ENCODE measurements at places on chromosomes 4 and X. TPM values are rescaled to one million over a fixed set of nuclear protein-coding genes. Genes with fewer than 3 reads are reported as not detected.

- DNase-seq: peak; percentile 85
Observed at GRCh38 chr4:28435314-28435713, 1574.7 kb downstream of the STIM2 start.

- DNase-seq: no peak
Observed at GRCh38 chr4:139533511-139533910, 22.5 kb downstream of the SETD7 start.

DNA sequence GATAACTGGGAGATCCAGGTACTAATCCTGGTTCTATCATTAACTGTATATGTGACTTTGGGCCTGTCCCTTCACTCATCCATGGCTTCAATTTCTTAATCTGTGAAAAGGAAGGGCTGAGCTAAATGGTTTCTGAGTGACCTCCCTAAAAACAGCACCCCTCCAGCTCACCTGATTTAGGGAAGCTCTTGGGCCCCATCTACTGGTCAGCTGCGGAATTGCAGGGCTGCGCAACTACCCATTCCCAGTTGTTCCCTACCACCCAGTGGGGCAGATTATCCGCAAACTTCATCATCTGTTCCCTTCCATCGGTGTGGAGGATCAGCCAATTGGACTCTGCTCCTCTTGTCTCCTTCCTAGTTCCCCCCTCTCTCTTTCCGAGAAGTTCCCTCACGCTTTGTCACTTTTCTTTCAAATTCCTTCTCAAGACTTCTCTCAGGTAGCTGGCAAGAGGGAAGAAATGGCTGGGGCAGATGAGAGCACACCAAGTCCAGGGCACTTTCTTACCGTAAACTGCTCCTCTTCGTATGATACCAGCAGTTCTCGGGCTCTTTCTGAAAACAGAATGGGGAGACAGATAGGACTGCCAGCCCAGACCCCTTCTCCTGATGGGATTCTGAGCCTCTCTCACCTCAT lies 5.8 kb downstream of the LAS1L start:
- no peak for DNase-seq

GRCh38 chrX:22155126-22155525 lies 117.6 kb upstream of the CBLL2 start:
- no peak for DNase-seq

- DNase-seq: no peak
Observed at GRCh38 chr4:8325291-8325973, 55.9 kb downstream of the HTRA3 start.

DNA sequence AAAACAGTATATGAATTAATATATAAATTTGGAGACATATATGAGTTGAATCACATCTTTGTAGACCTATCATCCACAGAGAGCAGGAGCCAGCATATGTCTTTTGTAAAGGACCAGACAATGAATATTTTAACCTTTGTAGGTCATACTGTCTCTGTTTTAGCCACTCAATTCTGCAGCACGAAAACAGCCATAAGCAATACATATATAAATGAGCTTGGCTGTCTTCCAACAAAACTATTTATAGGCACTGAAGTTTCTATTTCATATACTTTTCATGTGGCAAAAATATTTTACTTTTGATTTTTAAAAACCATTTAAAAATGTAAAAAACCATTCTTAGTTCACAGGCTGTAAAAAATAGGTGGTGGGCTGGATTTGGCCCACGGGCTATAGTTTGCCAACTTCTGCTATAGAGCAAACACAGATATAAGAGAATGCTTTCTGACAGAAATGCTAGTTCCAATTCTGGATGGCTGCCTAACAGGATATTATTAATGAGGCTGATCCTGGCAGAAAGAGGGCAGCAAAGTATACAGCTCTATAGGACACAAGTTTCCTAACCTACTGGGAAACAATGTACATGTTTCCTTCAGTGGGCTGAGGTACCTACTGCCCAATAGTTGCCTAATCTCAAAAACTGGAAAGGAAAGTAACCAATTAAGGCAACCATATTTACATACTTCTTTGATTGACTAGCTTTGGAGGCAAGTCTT lies 58.1 kb upstream of the UCP1 start:
- no peak for DNase-seq

UBE2K gene
- polyA plus RNA-seq: 50.1 TPM

DNA sequence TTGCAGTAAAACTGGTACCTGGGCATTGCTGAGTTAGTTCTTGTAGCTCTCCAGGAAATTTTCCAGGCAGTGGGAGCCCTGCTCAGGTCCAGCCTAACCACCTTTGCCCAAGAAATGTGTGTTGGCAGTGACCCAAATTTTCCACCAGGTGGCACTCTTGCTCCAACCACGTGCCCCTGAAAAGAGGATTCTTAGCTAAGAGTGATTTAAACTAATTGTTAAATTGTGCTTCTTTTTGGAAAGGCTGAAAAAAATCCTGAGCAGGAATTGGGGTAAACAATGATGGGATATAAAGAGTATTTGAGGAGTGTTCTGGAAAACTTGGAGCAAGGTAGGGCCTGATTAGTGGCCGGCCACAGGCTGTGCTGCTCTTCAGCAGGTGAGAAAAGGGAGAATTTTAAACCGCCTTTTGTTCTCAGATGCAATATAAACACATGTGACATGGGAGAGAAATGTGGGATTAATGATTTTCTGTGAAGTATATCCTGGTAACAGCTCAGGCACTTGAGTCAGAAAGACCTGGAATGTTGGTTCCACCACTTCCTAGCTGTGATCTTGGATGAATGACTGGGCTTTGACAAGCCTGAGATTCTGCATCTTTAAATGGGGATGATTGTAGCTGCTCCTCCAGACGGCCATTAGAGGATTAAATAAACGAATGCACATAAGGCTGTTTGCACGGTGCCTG lies 219.6 kb downstream of the PTTG2 start:
- DNase-seq: peak; percentile 87

DNA sequence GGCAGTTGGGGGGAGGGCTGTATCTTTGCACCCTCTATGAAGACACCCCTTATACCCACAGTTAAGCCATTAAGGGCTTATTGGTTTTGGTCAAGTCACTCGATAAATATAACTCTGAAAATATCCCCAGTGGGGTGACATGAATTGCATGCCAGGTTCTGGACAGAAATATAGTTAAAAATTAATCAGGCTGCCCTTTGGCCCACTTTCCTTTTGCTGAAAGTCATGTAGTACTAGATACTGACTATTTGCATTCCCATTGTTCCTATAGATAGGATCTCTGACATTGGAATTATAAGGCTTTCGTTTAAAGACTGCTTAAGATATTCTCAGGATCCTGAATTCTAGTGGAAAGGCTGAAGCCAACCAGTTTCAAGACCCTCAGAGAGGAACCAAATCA lies 43.5 kb upstream of the LAMP2 start:
- no peak for DNase-seq

DNA sequence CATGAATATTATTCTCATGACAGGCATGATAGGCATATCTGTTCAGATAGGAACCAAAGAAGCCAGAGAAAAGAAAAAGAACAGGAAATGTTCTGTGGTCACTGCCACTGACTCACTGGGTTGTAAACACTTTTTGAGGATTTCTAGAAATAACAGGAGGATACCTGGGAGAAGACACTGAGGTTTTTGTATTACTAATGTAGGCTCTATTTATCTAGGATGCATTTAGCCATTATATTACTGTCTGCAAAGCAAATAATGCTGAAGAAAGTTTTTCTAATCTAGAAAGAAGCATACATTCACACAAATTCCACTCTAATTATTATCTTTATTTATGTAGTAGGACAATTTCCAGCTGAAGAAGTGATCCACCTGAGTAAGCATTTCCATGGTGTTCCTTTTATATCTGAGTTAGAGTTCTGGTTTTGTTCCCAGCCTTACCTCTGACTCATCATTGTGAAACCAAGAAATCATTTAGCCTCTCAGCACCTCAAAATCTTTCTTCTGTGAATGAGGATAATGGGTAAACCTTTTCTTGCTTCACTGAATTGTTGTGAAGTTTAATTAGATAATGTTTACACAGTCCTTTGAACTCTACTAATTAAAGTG lies 40.2 kb upstream of the EPGN start:
- DNase-seq: no peak

- DNase-seq: no peak
Observed at GRCh38 chrX:129983575-129984110, 1.2 kb downstream of the BCORL1 start.

NLGN4X gene
- 2.4 TPM for polyA plus RNA-seq

GRCh38 chr4:83393908-83394307 lies 59.3 kb upstream of the HPSE start:
- DNase-seq: no peak

CT45A2 gene
- not detected for polyA plus RNA-seq

NAAA gene
- polyA plus RNA-seq: 12.4 TPM

DNA sequence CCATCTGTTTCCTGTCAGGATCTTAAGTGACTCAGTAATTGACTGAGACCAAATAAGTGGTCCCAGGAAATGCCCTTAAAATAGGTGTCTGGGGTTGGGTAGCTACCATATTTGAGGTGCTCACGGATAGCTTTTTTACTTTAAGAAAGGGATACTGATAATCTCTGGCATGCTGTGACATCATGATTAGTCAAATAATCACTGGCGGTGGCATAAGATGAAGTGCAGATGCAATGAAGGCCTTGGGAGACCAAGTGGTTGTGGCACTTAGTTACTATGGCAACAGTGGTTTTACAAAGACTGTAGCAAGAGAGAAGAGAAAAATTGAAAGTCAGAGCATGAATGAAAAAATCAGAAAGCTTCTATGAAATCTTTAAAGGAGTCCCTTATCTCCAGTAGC lies 114.5 kb upstream of the SLIT2 start:
- no peak for DNase-seq

TRO gene
- polyA plus RNA-seq: 127 TPM

CFAP97 gene
- polyA plus RNA-seq: 34.1 TPM

GRCh38 chr4:147546349-147546748 lies 65.5 kb downstream of the EDNRA start:
- DNase-seq: peak; percentile 81

DNA sequence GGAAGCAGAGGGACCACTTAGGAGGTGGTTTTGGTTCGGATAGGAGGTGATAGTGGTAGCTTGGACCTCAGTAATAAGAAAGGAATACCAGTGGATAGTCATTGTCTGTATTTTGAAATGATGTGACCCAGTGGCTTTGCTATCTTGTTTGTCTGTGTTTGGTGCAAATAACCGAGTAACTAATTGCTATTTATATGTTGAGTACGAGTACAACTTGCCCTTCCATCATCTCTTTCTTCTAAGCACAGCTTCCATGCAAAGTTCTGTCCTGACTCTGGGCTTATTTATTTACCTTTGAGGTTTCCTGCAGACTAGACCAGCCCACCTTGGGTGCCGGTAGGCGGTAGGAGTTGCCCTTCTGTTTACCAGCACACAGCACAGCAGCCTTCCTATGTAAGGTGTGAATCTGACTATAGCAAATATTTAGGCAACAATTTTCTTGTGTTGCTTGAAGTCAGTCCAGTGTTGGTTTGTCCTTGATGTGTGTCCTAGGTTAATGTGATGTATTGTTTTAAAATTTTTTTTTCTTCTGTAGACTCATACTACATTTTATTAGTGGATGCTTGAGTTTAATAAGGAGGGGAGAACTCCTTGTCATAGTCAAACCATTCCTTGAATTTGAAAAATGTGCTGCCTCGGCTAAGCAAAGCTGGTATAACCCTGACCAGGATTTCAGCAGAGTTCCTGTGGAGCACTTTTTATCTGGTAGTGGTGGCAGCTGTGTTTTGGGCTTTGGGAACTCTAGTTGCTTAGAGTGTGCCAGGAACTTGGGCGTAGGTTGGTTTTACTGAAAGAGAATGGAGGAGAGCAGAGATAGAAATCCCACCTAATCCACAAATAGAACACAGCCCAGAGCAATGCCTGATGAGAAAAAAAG lies 21.9 kb downstream of the PTTG2 start:
- no peak for DNase-seq

NAP1L2 gene
- 1.8 TPM for polyA plus RNA-seq

- no peak for DNase-seq
Observed at GRCh38 chrX:41655631-41656030, 33.1 kb upstream of the GPR34 start.

GRCh38 chr4:122749704-122750454 lies 17.4 kb downstream of the BBS12 start:
- no peak for DNase-seq

DBET gene
- polyA plus RNA-seq: not detected

EXOC1L gene
- not detected for polyA plus RNA-seq

GRCh38 chr4:130600706-130601105 lies 1504.8 kb downstream of the C4orf33 start:
- DNase-seq: no peak

DNA sequence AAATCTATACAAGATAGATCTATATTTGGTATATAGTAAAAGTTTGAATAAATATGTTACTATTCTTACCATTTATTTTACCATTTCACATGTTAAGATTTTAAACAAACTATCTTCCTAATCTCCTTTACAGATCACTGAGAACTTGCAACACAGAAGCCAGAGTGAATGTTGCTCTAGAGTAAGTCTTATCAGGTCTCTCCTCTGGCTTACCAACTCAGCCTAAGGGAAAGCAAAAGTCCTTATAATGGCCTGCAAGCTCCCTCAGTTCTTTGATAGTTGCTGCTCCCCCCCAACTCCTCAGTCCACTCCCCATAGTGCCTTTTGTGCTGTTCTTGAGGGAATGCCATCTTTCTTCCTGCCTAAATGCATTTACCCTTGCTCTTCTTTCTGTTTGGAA lies 25.7 kb upstream of the SLC7A11 start:
- no peak for DNase-seq

GAGE12G gene
- not detected for polyA plus RNA-seq

DNA sequence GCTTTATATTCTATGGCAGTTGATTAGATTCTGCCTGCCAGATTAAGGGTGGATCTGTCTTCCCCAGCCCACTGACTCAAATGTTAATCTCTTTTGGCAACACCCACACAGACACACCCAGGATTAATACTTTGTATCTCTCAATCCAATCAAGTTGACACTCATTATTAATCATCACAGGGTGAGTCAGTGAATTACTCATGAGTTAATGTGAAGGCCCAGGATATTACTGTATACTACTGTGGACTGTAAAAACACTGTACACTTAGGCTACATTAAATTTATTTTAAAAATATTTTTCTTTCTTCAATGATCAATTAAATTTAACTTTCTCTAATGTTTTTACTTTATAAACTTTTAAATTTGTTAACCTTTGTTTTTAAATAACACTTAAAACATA lies 87.7 kb downstream of the NAP1L3 start:
- DNase-seq: no peak

GRCh38 chr4:6875431-6875831 lies 34.2 kb upstream of the TBC1D14 start:
- DNase-seq: peak; percentile 32

TIGD4 gene
- polyA plus RNA-seq: 3.7 TPM

AFM gene
- polyA plus RNA-seq: not detected

DNA sequence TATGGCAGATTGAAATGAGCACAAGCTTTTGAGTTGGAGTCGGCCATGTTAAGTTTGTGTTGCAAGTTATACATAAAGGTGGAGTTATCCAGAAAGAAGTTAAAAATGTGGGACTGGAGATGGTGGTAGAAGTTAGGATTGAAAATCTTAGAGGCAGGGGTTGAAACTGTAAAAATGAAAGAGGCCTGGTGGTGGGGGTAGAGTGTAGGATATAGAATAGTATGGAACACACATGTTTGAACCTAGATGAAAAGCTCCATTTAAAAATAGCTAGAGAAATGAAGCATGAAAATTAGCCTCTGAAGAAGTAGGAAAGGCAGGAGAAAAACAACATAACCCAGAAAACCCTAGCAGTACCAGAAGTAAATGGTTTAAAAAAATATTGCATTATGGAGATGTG lies 131.8 kb upstream of the ENPEP start:
- peak; percentile 27 for DNase-seq

- DNase-seq: no peak
Observed at GRCh38 chr4:20883677-20884076, 183.4 kb downstream of the PACRGL start.

GRCh38 chrX:100083211-100083610 lies 326.9 kb downstream of the PCDH19 start:
- DNase-seq: no peak

- no peak for DNase-seq
Observed at GRCh38 chr4:8179074-8179473, 20.0 kb upstream of the SH3TC1 start.

ASB5 gene
- 148 TPM for polyA plus RNA-seq

Data from muscle of back (tissue), 13 donors.